ENCODE measurements at places on chromosomes 4 and X. TPM values are rescaled to one million over a fixed set of nuclear protein-coding genes. Genes with fewer than 3 reads are reported as not detected.

Gene GYG2
- total RNA-seq, result 1.3 TPM

GRCh38 chrX:110836001-110836400, 40.4 kb upstream of the CHRDL1 start:
- no peak for DNase-seq

Gene F8A3
- total RNA-seq, result not detected

- DNase-seq, result no peak
Measured at GRCh38 chr4:145697332-145697731, 17.4 kb downstream of the C4orf51 start.

Gene ADGRL3
- 6.0 TPM for total RNA-seq

Gene ADH1A
- 3.0 TPM for total RNA-seq

- DNase-seq, result no peak
Measured at GRCh38 chr4:85368240-85368639, 106.7 kb upstream of the ARHGAP24 start.

GRCh38 chr4:133968174-133968573, 233.4 kb downstream of the PABPC4L start:
- no peak for DNase-seq

Gene IGFBP7
- total RNA-seq, result 322 TPM

GRCh38 chr4:36215627-36216026, 28.7 kb downstream of the ARAP2 start:
- DNase-seq, result no peak

GRCh38 chrX:153336121-153336894, 2.4 kb downstream of the ZNF275 start:
- no peak for DNase-seq

Gene GPRASP2
- 7.9 TPM for total RNA-seq

Gene C4orf51
- total RNA-seq, result not detected

DNA sequence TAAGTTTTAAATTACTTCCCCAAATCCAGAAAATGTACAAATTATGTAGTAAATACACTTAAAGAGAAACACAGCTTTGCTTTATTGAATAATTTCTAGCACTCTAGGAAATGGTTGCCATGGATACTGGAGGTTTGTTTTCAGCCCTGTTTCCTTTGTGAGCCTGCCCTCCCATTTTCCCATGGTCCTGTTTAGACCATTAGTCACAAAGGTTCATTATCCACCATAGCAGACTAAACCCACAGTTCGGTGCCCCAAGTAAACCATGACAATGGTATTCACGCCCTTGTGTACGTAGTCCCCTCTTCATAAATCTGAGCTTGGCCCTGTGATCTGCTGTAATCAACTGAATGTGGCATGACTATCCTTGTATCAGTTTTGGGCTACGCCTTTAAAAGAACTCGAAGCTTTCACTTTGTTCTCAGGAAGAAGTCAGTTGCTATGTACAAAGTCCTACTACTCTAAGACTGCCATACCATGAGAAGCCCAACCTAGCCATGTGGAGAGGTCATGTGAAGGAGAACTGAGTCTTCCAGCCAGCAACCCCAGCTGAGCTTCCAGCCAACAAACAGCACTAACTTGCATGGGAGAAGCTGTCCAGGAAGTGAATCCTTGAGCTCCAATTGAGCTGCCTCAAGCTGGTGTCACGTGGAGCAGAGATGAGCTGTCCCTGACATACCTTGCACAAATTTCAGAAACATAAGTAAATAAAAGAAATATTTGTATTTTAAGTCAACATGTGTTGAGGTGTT, 300.4 kb downstream of the LDB2 start:
- no peak for DNase-seq

Gene CPLX1
- 3.9 TPM for total RNA-seq

Gene DUSP9
- not detected for total RNA-seq

Gene MEPE
- not detected for total RNA-seq
